Mammary microvascular endothelial cell (primary cell): ENCODE measurements at places on chromosomes 6 and 20. TPM values are rescaled to one million over a fixed set of nuclear protein-coding genes. Genes with fewer than 3 reads are reported as not detected.

The CDK5RAP1 gene
- 19.3 and 20.7 TPM in 2 replicates for total RNA-seq

The EPB41L1 gene
- 3.1 and 8.2 TPM in 2 replicates for total RNA-seq

The PROKR2 gene
- not detected in 2 replicates for total RNA-seq

The CEP43 gene
- 13.0 and 19.1 TPM in 2 replicates for total RNA-seq

The TBXT gene
- not detected in 2 replicates for total RNA-seq

The RAMACL gene
- 0.20 TPM in 2 replicates for total RNA-seq

The APOM gene
- total RNA-seq, result 1.2 and 1.4 TPM in 2 replicates

The TENT5A gene
- total RNA-seq, result 6.5 and 8.0 TPM in 2 replicates
